ENCODE measurements at places on chromosomes 7 and 10.

GRCh38 chr10:27637601-27638000 lies 108.0 kb downstream of the MKX start:
- DNase-seq: no peak

GRCh38 chr7:158327571-158328180 lies 259.9 kb downstream of the PTPRN2 start:
- DNase-seq: no peak

GRCh38 chr10:35642035-35642792 lies at the start of gene FZD8:
Gene FZD8 (minus strand): TSS chr10:35642296. CDS start chr10:35641429, 867 bp downstream.
- DNase-seq: peak; percentile 55

DNA sequence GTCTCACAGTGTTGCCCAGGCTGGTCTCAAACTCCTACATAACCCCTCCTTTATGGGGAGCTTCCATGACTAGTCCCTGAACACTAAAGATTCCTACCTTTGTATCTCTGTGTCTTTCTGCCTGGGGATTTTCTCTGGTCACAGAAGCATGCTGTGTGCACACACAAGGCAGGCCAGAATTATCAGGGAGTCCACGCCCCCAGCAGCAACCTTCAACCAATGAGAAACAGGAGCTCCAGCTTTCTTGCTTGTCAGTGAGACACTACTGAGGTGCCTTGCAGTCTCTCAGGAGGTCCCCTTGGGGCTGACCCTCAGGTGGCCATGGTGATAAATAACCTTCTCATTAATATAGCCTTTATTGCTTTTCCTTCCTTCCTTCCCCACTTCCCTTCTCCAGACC lies 45.1 kb upstream of the AUTS2 start:
- no peak for DNase-seq

DNA sequence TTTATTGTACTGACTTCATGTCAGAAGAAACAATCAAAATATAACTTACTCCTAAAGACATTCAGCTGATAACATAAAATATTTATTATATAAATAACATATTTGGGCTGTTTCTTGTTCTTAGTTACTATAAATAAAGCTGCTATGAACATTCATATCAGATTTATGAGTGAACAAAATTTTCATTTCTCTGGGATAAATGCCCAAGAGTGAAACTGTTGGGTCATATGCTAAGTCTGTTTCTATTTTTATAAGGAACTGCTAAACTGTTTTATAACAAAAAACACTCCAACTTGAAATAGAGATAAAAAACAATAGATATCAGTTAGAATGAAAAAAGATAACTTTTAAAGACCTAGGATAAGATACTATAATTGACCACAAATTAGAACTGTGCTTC lies 26.5 kb upstream of the CC2D2B start:
- DNase-seq: no peak

- DNase-seq: no peak
Observed at GRCh38 chr7:18831419-18831818, 286.0 kb downstream of the TWIST1 start.
